NCI-H1436 treated with DMSO at 0.1 percent for 48 hours (cell line): ENCODE measurements at places on chromosomes 11 and 22.

DNA sequence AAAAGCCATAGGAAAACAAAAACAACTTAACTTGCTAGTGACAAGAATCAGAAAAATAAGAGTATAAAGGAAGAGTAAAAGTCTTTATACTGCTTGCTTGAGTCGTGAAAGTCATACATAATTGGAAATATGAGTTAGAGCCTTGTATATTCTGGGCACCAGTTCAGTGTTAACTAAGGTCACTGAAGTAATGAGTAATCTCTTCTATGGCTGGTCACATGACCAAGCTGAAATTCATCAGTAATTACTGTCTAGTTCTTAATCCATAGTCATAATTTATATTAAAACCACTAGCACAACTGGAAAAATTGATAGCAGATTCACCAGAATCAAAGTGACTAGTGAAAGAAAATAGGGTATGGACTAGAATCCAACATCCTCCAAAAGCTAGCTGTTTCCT is 84.4 kb upstream of the SLC5A12 start:
- no peak for DNase-seq

GRCh38 chr11:75184757-75185425 is 34.0 kb downstream of the SLCO2B1 start:
- DNase-seq: no peak

DNA sequence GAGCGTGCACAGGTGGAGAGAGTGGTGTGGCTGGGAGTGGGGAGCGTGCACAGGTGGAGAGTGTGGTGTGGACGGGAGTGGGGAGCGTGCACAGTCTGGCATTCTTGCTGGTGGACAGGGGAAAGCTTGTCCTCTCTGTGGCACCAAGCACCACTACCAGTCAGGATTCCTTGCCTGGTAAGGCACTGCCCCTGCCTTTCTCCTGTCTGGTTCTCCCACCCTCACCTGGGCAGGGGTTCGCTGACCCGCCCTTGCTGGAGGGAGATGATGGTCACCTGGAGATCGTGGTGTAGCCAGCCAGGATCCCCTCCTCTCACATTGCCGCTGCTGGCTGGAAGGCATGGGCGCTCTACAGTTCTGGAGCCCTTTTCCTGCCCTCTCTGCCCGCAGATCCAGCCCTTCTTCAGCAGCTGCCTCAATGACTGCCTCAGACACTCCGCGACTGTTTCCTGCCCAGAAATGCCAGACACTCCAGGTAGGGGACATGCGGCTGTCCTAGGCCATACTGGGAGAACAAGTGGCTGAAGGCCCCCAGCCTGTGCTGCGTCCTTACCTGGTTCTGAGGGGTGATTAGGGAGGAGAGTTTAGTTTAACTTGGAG is 16.7 kb downstream of the TMEM121B start:
- DNase-seq: no peak

DNA sequence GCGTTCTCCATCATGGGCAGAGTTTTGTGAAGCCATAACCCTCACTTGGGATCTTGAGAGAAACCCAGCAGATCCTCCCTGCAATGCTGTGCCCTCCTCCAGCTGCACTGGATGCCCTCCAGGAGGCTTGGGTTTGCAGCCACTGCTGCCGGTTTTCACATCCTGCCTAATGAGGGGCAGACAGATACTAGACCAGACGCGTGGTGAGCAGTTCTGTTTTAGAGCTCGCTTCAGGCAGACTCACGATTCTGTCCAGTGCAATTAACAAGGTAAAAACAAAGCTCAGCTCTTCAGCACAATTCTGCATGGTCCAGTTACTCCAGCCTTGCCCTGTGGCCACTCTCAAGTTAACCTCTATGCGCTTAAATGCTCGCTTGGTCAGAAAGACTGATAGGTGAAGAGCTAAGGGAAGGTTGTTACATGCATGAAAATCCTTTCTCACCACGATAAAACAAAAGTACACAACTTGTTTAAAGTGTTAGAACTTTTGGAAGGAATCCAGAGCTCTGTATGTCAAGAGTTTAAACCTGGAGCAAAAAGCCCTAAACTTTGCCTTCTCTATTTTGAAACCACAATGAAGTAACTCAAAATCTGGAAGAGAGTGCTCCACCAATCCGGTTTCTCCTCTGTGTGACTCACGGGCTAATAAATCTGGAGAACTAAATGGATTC is 292.3 kb upstream of the FAT3 start:
- DNase-seq: no peak

DNA sequence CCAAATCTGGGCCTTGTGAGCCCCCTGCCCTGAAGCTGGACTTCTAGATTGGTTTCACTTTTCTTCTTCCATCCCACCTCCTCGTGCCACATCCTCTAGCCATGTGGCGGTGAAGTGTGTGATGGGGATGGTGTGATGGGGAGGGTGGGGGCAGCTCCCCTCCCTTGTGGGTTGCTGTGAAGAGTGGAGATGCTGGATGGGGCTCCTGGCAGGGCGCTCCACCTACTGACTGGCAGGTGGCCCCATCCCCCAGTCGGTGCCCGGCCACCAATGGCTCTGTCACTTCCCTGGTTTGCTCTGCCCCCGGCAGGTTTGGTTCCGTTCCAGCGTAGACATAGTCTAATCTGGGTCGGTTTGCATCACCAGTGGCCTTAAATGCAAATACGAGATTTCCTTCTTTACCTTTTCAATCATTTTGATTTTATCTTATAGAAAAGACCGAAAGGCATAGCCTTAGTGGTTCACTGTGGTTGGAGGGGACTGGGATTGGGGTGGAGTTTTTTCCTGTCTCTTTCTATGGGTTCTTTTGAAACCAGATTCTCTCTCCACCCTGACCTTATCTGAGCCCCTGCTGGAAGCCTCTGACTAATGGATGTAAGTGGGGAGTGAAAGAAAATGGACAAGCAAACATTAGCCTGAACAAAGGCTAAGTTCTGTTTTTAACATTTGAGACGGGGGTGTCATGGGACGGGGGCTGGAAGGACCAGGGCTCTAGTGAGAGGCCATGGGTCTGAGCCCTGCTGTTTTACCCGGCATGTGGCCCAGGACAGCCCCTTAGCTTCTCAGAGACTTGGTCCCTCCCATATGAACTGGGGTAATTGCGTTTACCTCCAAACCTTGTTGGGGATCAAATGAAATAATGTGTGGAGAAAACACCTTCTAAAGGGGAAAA is 149.3 kb downstream of the CACNA1I start:
- no peak for DNase-seq

DNA sequence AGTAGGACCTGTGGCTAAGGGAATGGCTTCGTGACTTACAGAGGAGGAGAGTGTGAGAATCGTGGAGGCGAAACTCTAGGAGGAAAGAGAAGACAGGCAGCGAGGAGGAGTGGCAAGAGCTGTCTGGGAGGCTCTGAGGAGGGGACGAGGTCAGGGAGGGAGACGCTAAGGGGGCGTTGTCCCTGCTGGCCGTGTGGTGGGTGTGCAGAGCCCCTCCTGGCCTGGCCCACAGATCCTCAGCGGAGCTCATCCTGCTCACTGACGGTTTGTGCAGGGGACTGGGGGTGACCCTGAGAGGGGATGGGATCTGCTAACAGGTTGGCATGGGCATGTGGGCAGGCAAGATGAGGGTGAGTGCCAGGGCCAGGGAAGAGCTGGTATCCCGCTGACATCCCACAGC is 56.5 kb upstream of the PRR5 start:
- DNase-seq: no peak

DNA sequence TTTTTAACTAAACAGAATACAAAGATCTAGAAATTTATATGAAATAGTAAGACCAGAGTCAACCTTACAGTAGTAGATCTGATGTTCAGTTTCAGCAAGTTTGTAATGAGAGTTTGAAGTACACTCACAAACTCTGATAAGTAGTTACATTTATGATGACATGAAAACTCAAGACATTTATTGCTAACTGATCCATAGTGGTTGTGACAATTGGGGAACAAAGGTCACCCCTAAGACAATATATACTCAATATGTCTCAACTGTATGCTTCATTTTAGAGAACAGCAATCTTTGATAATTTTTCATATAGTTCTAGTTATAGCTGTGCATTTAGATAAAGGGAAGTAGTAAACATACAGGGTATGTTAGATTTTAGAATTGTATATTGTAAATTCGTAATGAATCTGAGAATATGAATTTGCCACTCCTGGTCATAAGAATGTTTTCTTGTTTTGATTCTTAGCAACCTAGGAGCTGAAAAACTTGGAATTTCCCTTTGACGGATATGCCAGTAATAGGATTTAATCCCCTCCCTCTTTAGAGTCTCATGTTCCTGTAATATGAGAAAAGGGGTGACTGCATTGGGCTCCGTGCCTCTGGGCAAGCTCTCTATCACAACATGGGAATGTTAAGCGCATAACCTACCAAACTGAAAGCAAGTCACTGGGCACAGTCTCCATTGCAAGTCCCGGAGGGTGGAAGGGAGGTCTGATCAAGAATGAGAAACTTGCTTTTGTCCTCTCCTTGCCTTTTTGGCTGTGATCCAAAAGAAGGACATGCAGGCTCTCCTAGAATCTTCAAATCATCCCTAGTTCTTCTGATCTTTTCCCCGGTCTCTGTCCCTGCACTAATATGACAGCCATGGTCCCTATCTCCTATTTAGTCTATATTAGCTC is 11.4 kb downstream of the OR10D3 start:
- no peak for DNase-seq

DNA sequence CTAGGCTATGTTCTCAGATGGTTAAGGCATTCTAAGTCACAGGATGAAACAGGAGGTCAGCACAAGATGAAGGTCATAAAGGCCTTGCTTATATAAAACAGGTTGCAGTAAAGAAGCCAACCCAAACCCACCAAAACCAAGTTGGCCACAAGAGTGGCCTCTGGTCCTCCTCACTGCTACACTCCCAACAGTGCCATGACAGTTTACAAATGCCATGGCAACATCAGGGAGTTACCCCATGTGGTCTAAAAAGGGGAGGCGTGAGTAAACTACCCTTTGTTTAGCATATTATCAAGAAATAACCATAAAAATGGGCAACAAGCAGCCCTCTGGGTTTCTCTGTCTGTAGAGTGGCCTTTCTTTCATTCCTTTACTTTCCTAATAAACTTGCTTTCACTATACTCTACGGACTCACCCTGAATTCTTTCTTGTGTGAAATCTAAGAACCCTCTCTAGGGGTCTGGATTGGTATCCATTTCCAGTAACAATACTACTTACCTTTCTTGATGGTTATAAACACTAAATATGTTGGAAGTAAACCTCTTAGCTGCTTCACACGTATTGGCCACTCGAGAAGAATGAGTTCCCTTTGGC is 1237.9 kb downstream of the FAM181B start:
- DNase-seq: no peak

- no peak for DNase-seq
These were observed 67.8 kb downstream of the CTTN start for GRCh38 chr11:70466154-70466553.

DNA sequence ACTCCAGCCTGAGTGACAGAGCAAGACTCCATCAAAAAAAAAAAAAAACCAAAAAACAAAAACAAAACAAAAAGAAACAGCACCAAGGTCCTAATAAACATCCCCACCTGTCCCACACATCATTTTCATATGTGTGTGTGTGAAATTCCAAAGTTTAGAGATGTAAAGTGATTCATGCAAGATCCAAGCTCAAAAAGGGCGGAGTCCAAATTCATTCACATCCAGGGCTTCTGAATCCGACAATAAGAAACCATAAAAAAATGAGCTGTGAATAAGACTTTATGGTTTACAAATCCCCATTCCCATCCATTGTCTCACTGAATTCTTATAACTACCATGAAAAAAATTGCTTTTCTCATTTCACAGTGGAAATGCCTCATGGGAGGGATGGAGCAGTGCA is 30.9 kb upstream of the IGSF22 start:
- no peak for DNase-seq

GRCh38 chr11:106137061-106137460 is 59.6 kb downstream of the AASDHPPT start:
- no peak for DNase-seq

DNA sequence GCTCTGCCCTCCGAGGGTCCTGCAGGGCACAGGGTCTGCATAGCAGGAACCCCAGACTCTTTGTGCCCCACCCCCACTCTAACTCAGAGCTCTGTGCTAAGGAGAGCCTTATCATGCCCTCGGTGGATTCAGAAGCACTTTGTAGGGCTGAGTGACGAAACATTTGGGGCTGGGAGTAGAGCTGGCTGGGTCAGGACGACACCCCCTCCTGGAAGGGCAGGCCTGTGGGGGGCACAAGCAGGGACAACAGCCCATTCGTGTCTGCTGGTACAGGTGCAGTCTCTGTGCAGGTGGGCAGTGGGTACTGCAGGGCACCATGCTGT is 8.9 kb downstream of the APOBEC3A start:
- no peak for DNase-seq

DNA sequence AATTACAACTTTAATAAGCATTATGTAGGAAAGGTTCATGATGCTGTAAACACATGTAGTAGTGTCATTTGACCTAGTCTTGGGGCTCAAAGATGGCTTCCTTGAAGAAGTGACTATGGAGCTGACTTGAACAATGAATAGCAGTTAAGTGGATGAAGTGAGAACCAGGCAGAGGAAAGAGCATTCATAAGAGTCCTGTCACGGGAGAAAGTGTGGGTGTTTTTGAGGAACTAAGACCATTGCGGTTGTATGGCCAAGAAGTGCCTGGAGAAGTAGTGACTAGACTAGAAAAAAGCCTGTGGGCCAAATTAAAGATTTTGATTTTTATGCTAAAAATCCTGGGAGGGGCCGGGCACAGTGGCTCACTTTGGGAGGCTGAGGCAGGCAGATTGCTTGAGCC is 7.2 kb upstream of the IL18BP start:
- no peak for DNase-seq

- DNase-seq: no peak
These were observed 258.6 kb upstream of the NARS2 start for GRCh38 chr11:78833237-78833636.

- DNase-seq: no peak
These were observed 35.4 kb downstream of the PISD start for GRCh38 chr22:31626427-31627150.

DNA sequence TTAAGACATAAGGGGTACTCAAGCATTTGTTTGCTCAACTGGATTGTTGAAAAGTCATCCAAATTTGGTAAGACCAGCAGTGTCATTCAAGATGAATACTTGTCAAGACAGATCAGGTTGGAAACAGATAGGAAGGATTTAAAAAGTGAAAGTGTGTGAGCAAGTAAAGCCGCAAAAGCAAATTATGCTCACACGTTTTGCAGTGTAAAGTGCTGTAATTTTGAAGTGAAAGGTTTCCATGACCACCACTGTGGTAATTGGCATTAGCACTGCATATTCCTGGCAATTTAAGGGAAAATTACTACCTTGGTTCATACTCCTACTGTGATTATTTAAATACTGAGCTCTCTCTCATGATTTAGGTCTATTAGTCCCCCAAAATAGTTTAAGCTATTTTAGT is 704.1 kb upstream of the CCDC179 start:
- no peak for DNase-seq

DNA sequence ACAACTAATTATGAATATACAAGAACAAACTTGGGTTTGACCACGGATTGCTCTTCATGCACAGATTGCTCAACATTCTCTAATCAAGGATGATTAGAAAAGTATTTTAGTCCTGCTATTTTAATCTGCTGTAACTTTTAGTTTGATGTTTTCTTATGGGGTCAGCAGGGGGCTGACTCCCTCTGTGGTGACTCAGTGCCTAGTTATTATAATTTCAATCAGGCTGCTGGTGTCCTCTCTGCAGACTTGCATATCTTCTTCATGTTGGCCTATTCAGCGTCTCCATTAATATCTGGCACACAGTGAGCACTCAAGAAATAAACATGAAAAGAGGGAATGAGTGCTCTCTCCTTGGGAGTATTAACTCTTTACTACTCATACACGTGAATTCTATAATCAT is 223.8 kb upstream of the DDI1 start:
- no peak for DNase-seq
